ENCODE measurements at places on chromosomes 2 and 18. TPM values are rescaled to one million over a fixed set of nuclear protein-coding genes. Genes with fewer than 3 reads are reported as not detected.

GRCh38 chr18:44630118-44630517 is 50.6 kb upstream of the SETBP1 start:
- no peak for DNase-seq

- no peak for DNase-seq
Measured at GRCh38 chr18:22349966-22350365, 67.7 kb downstream of the CTAGE1 start.

GRCh38 chr2:193695367-193695766 is 1500.6 kb upstream of the TMEFF2 start:
- DNase-seq: peak; percentile 6

DNA sequence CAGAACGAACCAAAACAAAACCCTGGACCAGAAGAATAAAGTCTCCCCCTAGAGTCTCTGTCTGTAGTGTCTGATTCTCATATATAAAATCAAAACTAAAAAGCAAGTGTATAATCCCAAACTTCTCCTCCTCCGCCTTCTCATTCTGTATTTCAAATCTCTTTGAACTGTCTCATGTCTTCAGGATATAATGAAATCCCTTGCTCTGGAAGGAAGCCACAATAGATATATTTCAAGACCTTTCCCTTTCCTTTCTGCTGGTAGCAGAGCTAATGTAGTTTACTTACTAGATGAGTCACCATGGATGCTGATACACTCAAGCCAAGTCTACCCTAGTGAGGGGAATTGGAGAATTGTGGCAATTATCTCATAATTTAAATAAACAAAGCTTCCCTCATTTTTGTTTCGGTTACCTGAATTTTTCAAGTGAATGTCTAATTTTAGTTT is 33.5 kb upstream of the CCDC93 start:
- DNase-seq: peak; percentile 68

GRCh38 chr2:189267925-189268579 is 88.5 kb upstream of the COL5A2 start:
- no peak for DNase-seq

- no peak for DNase-seq
Measured at GRCh38 chr2:144431392-144431783, 88.5 kb downstream of the ZEB2 start.

DNA sequence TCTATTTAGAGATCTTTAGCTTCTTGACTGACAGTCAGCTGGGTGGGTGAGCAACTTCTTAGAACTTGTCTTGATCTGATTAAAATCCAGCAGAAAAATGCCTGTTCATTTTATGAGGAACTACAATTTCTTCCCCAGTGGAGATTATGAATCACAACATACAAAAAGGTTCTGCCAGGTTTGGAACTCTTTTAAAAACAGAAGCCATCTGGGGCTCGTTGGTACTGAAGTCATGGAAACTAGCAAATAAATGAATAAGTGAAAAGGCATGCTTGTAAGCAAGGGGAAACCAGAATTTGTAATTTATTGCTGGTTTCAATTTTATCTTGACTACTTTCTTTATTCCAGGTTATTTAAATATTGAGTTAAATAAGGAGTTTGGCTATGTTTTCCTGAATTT is 767.4 kb downstream of the MBD2 start:
- DNase-seq: no peak

Gene NYAP2
- total RNA-seq: not detected

DNA sequence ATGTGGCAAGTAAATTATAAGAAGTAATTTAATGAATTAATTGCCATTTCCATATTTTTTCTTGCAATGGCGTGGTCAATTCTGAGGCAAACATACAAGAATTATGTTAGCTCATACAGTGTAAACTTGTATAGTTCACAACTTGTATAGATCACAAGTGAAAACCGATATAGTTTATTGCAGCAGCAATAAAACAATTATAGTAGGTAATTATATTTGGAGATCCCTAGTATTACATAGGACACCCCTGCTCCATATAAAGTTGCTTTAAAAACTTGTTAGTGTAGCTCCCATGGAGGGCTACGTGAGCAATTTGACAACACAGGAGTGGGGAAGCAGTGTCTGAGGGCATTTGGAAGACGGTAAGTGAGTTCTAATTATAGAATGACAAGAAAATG is 288.2 kb downstream of the SOCS6 start:
- no peak for DNase-seq

Gene ALKAL2
- total RNA-seq: 1.8 TPM

DNA sequence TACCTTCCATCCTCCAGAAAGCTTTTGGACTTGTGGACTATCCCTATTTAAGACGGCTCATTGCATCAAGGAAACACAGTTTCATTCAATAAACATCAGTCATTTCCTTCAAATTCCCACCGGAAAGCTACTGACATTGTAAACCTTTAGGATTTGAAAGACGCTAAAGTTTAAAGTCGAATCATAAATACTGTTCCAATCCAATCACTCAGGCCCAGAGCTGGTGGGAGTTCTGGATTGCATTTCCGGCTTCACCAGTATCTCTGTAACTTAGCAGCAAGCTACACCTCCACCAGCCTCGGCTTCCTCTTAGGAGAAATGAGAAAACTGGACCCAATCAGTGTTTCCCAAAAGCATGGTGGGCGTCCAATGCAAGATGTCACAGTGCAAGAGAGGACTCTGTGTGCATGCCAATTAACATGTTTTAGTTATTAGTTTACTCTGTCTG is 1.6 kb downstream of the WDFY1 start:
- peak; percentile 50 for DNase-seq

Gene SLC5A7
- not detected for total RNA-seq

DNA sequence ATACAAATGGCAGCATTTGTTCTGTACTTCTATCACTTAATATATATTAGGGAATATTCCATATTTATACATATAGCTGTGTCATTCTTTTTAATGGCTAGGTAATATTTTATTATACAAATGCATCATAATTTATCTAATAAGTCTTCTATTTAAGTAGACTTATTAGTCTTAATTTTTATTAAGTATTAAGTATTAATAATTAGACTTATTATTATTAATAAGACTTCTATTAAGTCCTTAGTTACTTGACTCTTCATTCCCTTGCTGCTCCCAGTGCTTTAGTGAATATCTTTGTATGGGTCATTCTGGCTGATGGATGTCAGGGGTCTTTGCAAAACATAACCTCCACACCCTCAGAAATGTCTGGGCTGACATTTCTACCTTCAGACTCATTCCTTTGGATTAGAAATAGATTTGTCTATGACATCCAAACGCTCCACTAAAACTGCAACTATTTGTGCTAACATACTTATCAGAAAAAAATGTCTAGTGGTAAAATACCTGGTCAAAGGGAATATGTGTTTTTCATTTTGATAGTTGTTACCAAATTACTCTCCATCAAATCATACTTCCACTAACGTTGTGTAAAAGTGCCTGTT is 35.8 kb downstream of the EN1 start:
- no peak for DNase-seq

Gene DSG4
- not detected for total RNA-seq

DNA sequence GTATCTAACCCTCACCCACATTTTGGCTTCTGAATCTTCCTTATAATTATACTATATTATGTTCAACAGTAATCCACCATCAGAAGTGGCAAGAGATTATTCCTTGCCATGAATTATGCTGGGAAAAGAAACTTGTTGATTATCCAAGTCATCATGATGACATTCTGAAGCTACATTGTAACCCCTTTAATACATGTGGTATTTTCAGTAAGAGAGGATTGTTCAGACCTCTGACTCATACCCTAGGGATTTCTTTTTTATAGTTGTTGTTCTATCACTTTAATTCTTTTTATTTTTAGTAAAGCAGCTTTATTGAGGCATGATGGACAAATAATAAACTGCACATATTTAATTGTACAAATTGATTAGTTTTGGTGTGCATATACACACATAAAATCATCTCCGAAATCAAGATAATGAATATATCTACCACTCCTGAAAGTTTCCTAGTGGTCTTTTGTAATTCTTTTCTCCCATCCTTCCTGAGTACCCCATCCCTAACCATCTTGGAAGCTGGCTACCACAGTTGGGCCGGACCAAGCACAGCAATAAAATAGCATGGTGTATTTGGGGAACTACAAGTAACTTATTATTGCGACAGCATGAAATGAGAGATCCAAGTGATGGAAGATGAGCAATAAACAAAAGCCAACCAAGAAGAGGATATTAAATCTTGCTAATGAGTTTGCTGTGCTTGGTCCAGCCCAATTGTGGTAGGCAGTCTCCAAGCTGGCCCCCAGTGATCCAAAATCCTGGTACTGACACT is 159.9 kb downstream of the BARD1 start:
- no peak for DNase-seq

Gene SPR
- 39.1 TPM for total RNA-seq

DNA sequence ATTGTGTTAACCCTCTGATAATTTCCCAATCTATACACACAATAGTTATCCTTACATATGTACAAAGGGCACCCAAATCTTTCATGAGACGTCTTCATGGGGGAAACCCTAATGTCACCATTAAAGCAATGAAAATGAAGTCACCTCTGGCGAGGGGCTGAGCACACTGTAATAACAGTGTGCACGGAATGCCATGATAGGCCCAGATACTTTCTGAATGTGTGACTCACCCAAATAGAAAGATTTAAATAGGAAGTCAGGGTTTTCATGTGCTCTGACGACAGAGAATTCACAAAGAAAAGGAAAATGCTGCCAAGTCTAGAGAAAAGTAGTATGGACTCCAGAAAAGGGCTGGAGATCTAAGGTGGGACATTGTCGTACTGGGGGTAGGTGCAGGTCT is 128.3 kb downstream of the SATB2 start:
- peak; percentile 43 for DNase-seq

GRCh38 chr2:239630618-239631286 is 229.9 kb upstream of the HDAC4 start:
- DNase-seq: no peak

DNA sequence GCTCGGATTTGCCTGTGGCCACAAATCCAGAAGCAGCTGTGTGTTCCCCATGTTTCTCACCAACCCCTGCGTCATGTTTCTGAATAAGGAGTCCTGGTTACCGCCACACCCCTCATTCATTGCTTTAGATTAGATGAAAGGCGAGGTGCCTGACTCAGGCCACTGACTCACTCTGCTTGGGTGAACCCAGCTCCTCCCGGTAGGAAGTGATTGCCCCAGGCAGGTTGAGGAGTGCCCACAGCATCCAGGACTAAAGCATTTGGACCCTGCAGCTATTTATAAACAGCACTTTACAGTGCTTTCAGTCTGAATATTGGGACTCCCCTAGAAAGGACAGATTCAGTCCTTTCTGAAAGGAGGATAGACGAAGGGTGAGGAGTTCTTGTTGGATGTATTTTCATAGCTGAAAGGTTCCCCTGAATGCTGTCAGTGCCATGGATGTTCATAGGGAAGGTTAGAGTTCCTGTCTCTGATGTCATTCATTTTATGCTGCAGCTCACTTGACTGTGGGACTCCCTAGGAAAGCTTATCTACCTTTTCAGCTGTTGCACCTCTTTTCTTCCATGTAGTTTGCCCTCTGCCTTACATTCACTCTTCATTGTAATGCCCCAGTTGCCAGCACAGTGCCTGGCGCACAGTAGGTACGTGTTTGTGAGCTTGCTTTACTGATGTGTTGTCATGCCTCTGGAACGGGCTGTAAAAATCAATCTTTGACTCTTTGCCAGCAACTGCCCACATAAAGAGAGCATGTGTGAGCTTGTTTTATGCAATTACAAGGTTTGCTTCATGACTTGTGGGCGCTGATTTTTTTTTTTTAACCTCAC is 14.9 kb downstream of the ITGA6 start:
- DNase-seq: peak; percentile 97

DNA sequence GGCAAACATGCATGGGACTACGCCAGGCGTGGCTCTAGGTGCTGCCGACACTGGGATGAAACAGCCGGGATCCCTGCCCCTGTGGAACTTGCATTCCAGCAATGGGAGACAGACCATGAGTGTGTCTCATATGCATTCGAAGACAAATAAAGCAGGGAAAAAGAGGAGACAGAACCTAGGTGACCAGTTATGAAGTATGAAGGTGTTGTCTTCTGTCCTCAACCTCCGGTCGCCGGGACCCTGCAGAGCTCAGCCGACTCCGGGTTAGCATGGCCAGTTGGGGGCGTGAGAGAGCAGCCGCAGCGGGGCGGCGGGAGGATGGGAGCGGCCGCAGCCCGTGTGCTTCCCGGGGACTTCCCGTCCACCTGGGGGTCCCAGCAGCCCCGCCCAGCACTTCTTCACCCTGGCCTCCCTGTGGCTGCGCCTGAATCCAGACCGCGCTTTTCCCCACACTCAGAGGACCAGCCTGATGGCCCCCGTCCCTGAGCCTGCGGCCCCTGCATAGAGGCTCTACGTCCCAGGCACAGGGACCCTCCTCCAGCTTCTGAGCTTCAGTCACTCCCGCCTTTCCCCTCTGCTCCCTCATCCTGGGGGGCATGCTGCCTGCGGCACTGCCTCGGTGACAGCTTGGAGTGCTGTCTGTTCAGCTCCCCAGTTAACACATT is 11.4 kb downstream of the ID2 start:
- DNase-seq: peak; percentile 69
